Progenitor cell of endocrine pancreas (in vitro differentiated cells): ENCODE measurements at places on chromosomes 5 and 9. TPM values are rescaled to one million over a fixed set of nuclear protein-coding genes. Genes with fewer than 3 reads are reported as not detected.

- DNase-seq: no peak
Observed at GRCh38 chr5:165508286-165508685, 2002.9 kb downstream of the MAT2B start.

The PRDM9 gene
- not detected in 2 replicates for total RNA-seq

DNA sequence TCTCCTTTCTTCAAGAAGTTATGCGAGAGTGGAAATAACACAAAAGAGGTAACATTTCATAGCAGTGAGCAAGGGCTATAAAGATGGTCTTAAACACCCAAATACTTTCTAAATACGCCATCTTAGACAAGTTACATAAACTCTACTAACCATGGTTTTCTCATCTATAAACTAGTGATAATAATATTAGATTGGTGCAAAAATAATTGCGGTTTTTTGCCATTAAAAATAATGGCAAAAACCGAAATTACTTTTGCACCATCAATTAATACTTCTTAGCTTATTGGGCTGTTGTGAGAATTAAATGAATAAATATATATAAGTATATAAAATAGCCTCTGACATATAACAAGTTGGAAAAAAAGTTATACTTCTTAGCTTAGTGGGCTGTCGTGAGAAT is 23.7 kb downstream of the GABRA6 start:
- no peak for DNase-seq

- DNase-seq: peak; percentile 2
Observed at GRCh38 chr5:400282-401145, 42.5 kb upstream of the EXOC3 start.
